ENCODE measurements at places on chromosomes 2 and 18.

GRCh38 chr2:191947235-191947634 is 100.3 kb upstream of the CAVIN2 start:
- no peak for DNase-seq

- DNase-seq = peak; percentile 97
Measured at GRCh38 chr2:43995733-43996533, at the start of gene LRPPRC. TSS of gene LRPPRC (minus strand) at chr2:43995989. CDS start at chr2:43995947, 42 bp downstream.

GRCh38 chr2:233673896-233674295 is 2.2 kb downstream of the UGT1A9 start:
- DNase-seq = no peak

- DNase-seq = no peak
Measured at GRCh38 chr2:84654414-84654813, 138.1 kb downstream of the DNAH6 start.

GRCh38 chr2:204576362-204576979 is 31.2 kb downstream of the PARD3B start:
- DNase-seq = no peak

DNA sequence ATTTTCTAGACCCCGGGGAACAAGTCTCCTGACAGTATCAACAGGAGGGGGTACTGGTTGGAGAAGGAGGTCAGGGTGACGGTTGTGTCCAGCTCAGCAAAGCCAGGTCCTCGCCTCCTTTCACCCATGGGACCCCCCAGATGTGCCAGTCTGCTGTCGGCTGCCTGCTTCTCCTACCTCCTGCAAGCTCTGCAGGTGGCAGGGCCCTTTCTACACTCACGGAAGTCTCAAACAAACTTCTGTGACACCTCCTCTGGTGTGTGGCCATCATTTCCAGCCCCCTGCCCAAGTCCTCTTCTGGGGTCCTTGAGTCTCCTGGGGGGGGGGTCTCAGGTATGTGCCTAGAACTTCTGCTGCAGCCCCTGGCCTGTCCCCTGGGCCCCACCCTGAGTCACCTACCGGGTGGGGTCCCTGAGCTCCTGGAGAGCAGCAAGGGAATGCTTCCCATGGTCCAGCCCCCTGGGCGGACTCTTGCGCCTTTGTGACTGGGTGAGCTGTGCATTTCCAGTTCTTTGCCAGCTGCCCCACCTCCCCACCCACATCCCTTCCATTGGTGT is 12.8 kb downstream of the SH3RF3 start:
- DNase-seq = no peak

DNA sequence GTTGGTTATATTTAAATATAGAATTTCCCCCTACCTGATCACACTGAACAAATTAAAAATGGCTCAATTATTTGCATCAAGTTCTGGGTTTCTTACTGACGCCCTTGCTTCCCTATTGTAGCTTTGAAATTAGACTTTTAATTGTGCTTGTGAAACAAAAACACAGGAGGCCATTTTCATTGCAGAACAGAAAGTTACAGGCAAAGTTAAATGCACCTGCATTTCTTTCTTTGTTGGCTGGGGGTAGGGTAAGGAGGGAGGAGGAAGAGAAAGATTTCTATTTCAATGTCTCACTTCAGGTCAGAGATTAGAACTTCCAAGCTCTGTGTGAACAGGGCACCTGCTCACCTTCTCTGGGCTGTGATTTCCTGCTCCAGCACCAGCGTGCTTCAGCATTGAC is 199.6 kb downstream of the BCL11A start:
- DNase-seq = no peak

DNA sequence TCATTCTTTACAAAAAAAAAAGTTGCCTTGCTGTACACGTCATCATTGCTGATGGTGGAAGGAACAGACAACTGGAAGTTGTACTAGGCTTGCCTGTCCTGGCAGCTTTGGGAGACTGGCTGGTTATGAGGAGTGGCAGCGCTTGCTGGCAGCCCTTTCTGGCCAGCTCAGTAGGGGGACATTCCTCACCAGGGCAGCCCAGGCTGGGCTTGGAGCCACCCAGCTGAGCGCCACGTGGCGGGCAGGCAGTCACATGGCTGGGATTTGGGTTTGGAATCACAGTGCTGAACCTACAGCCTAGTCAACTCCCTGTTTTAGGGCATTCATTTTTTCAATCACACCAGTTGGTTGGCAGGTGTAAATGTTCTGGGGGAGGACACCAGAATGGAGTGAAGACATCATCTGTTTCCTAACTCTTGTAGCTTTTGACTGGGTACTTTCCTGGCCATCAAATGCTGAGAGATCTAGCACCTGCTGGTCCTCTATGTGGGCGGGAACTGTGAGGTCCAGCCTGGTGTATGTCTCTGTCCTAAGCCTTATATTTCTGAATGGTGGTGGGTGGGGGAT is 139.3 kb downstream of the SETBP1 start:
- DNase-seq = no peak

DNA sequence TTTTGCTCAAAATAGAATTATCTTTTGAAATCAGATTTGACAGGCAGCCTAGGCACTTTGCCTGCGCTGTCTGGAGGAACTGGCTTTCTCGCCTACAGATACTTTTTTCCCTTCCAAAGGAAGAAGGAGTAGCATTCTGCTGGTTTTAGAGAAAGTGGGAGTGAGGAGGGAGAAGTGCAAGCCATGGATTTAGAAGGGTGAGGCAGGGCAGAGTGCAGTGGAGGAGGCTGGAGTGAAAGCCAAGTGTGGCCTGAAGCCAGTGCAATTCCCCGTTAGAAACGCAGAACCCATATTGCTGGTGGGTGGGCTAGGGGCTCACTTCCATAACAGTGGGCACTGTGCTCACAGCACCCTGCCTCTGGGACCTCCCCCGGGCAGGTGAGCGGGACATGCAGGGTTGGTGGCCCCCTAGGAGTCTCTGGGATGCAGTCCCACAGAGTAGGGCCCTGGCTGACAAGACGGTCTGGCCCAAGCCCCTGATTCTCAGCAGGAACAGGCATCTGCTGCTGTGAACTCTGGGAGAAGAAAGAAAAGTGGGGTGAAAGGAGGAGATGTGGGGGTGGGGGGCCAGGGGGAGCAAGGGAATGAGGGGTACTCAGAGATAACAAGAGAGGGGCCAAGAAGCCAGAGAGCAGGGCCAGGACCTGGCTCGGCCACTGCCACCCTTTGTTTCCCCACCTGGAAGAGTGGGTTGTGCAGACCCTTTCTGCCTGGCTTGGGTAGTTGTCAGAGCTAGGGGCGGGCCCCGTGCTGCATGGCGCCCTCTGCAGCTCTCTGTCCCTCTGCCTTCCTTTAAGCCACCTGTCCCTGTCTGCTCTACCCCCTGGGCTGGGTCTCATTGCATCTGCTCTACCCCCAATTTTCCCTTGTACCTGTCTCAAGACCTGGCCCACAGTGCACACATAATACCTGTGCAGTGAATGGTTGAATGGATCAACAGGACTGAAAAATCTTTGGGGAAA is 273.5 kb upstream of the HS6ST1 start:
- no peak for DNase-seq

DNA sequence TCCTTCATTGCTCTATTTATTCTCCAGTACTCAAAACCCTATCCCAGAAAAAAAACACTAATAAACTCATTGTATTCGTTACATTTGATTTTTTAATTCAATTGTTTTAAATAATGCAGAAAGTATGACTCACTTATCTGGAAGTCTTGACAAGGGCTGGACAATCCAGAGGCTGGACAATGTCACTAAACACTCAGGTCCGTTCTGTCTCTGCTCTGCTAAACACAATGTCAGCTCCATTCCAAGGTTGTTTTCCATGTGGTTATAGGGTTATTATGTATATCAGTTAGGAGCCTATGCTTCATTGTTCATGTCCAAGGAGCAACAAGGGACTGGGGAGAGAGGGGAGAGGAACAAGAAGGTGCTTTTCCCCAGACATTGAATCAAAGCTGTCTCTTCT is 125.5 kb downstream of the IRS1 start:
- DNase-seq = no peak

DNA sequence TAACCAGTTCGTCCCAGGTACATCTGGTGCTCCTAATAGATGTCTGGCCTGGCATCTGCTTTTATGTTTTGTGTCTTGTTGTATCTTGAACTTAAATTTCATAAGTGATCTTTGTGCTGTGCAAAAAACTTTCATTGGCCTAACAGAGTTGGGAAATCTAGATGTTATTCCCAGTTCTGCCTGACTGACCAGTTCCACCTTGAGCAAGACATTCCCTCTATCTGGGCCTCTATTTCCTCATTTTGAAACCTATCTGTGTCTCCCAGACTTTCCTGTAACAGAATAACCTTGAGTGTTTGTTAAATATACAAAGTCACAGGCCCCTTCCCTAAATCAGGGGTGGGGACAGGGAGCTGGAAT is 90.5 kb upstream of the MSH2 start:
- no peak for DNase-seq

DNA sequence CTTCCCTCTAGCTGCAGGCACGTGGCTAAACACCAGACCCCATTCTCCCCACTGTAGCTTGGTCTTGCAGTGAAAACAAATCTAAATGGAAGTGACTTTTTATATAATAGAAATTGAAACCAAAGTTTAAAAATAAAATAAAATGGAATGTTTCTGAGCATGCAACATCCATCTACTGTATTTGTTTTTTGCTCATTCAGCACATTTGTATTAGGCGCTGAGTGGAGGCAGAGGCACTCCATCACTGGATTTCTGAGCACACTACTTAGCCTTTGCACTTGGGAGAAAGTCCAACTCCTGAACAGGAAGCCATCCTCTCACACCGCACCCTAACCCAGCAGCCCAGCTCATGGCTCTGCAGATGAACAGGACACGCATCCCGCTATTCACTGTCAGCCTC is 37.8 kb upstream of the POU3F3 start:
- DNase-seq = no peak

- DNase-seq = no peak
Measured at GRCh38 chr2:1802046-1802445, 57.7 kb upstream of the PXDN start.

DNA sequence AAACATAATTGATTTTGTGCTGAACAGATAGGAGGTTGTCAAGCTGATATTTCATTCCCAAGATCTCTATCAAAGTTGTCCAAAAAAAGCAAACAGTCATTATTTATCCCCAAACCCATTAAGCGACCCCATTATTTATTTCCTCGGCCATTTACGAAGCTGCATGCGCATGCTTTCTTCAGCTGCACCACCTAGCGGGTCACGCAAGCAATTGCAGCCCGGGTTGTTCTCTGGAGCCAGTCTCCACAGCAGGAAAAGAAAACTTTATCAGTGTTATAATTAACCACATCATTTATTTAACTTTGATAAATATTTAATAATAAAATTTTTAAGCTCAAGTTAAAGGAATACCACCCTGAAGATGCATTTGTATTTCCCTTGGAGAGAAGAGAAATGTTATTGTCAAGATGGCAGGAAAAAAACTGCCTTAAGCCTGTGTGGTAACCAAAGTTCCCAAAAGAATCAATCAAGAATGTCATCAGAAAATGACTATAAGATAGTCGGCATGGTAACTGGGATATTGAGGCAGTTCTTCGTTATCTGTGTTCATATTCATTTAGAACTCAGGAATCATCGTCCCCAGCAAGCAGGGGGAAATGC is 304.7 kb downstream of the FBXO15 start:
- DNase-seq = peak; percentile 52

GRCh38 chr2:129723277-129724020 is 256.0 kb upstream of the RAB6C start:
- DNase-seq = no peak

DNA sequence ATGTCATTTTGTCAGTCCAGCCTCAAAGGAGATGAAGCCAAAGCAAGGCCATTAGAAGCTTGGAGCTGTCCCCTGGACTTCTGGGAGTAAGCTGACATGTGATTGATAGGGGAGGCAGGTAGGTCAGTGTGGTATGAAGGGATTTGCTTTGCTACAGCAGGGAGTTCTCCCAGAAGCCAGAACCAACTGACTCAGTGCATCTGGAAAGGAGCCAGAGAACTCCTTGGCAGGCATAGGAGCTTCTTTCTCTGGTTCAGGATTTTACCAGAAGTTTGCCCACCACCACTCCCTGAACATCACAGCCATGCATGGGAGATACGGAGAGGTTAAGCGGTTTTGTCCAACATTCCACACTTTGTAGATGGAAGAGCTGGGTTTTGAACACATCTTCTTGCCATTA is 24.5 kb upstream of the KCNE4 start:
- no peak for DNase-seq

- DNase-seq = no peak
Measured at GRCh38 chr18:68564961-68565360, 149.9 kb downstream of the TMX3 start.

DNA sequence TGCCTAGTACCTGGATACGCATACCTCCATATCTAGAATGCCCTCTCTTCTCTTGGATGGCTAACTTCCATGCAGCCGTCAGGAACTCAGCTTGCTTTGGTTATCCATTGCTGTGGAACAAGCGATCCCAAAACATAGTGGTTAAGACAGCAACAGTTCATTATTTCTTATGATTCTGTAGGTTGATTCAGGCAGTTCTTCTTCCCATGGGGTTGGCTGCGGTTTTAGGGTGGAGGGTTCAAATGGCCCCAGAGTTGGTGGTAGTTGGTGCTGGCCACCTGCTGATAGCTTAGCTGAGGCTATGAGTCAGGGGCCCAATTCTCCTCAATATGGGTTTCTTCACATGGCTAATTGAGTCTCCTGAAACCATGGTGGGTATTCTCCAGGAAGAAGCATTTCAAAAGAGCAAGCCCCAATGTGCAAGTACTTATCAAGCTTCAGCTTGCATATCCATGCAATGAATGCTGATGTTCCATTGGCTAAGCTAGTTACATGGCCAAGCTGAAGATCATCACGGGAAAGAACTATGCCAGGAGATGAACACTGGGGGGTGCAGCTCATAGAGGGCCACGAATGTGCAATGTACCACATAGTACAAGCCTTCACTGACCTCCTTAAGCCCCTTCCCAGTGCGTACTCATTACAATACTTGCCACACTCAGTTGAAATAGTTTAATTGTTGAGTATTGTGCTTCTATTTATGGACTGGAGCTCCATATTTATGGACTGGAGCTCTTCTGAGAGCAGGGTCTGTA is 10.0 kb upstream of the RHOB start:
- DNase-seq = no peak

GRCh38 chr2:64594226-64594989 is 59.3 kb downstream of the SERTAD2 start:
- no peak for DNase-seq

- DNase-seq = no peak
Measured at GRCh38 chr2:218985325-218986091, 524 bp upstream of the FEV start.

DNA sequence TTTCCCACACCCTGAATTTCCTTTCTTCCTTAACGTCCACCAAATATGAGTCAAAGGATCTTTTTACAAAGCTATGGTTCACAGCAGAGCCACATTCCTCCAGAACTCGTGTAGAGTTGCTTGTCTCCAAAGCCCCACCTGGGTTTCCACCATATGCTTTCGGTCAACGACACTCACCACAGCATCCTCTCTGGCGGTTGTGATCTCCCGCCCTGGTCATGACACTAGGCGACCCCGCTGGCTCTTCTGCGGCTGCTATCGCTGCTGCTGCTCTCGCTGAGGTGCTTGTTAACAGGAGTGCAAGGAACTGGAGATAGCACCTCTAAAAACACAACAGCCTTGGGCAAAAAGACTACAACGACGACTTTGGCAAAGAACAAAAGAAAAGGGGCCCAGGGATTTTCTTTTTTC is 340 bp downstream of the SLC40A1 start:
- DNase-seq = no peak

DNA sequence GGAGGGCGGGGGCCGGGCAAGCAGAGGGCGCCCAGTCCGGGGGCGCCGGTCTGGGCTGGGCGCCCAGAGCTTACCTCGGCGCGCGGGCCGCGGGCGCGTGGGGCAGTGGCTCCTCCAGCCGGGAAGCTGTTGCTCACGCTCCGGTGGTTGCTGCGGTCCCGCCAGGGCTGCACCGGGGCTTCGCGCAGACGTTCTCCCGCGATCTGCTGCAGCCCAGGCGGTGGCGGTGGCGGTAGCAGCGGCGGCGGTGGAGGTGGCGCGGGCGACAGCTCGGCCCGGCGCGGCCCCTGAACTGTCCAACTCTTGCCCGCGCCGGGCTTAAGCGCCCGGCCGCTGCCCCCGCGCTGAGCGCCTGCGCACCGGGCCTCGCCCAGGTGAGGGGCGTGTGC is 391 bp downstream of the ZNF385B start:
- peak; percentile 46 for DNase-seq

Measured in NCI-H2081 (cell line).